Activated naive CD8-positive, alpha-beta T cell treated with anti-CD3 and anti-CD28 coated beads, Interleukin-2, amount 10 ng/mL, durations not matched to agents 7 days and 5 days (primary cell): ENCODE measurements at places on chromosomes 1 and 21. TPM values are rescaled to one million over a fixed set of nuclear protein-coding genes. Genes with fewer than 3 reads are reported as not detected.

DNA sequence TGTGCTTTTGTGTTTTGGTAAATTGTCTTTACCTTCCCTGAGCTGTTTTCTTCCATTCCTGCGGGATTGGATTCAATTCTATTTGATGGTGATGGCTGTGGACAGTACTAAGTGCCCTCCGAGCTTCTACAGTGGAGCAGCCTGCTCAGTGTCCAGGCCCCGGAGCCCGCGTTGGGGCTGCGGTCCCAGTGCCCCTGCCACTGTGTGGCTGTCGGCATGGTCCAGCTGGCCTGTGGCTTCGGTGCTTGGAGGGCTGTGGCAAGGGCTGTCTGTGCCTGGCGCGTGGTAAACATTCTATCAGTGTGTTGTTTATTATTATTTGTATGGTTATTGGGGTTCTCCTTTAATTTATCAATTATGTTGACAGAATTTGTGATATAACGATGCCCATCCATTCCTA is 109.1 kb upstream of the COL6A1 start:
- H3K27ac ChIP-seq: no peak overlapping the region
- peaks cover 8% of the 10 kb centered on the region for H3K27me3 ChIP-seq
- no peak overlapping the region for H3K4me3 ChIP-seq
- DNase-seq: peak; percentile 10
- no peaks in the 10 kb centered on the region for H3K4me1 ChIP-seq

GRCh38 chr1:214067397-214067796 is 79.6 kb downstream of the PROX1 start:
- H3K27me3 ChIP-seq: no peaks in the 10 kb centered on the region
- H3K36me3 ChIP-seq: no peaks in the 10 kb centered on the region
- H3K4me1 ChIP-seq: no peaks in the 10 kb centered on the region

- no peak for DNase-seq
- no peak overlapping the region for H3K4me3 ChIP-seq
- no peaks in the 10 kb centered on the region for H3K27me3 ChIP-seq
- H3K4me1 ChIP-seq: no peaks in the 10 kb centered on the region
- H3K36me3 ChIP-seq: no peaks in the 10 kb centered on the region
Observed at GRCh38 chr1:208868554-208868953, 624.4 kb upstream of the PLXNA2 start.

DNA sequence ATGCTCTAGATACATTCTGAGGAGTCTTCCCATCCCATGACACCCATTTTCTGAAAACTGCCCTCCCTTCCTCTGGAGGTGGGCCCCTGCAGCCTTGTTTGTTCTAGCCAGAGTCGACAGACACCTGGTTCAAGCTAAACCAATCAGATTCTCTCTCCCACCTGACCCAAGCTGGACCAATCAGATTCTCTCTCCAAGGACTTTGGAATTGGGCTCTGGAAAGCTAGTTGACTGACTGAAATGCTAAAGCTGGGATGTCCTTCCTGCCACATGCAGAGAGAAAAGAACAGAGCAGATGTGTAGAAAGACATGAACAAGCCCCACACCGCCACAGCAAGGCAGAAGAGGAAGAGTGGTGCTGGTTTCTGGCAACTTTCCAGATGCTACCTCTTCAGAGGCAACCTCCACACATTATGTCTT is 24.6 kb downstream of the ASAP3 start:
- no peak overlapping the region for H3K4me3 ChIP-seq
- no peak for DNase-seq
- H3K27ac ChIP-seq: no peak overlapping the region
- H3K4me1 ChIP-seq: peaks cover 6% of the 10 kb centered on the region

DNA sequence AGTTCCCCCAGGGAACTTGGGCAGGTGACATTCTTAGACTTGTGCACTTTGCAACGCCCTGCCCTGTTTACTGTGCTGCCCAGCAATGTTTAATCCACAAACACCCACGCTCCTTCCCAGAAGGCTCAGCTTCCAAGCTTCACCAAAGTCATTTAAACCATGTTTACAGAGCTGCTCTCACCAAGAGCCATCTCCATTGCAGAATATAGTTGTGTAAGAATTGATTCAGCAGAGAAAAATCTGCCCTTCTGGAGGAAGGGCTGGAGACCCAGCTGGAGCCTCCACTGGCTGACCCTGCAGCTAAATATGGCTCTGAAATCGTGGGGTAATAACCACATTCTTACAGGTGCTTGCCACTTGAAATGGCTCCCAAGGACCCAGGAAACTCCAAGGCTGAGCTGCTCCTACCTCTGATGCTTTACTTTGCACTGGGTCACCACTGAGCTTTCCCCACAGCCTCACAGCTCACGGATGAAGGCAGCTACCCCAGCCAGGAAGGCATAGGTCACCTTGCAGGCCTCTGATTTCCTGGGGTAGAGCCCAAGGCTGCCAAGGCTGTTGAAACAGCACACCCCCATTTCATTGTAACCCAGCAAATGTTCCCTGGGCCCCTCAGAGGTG is 8.7 kb downstream of the CAPN2 start:
- H3K27ac ChIP-seq: peak overlapping the region; percentile 44
- DNase-seq: no peak
- H3K4me3 ChIP-seq: no peak overlapping the region
- H3K4me1 ChIP-seq: peaks cover 55% of the 10 kb centered on the region
- H3K36me3 ChIP-seq: peaks cover 39% of the 10 kb centered on the region
- no peaks in the 10 kb centered on the region for H3K27me3 ChIP-seq

- H3K4me1 ChIP-seq: no peaks in the 10 kb centered on the region
- no peak for DNase-seq
- H3K27ac ChIP-seq: no peak overlapping the region
- H3K36me3 ChIP-seq: no peaks in the 10 kb centered on the region
Observed at GRCh38 chr1:208161005-208161404, 83.2 kb downstream of the PLXNA2 start.

DNA sequence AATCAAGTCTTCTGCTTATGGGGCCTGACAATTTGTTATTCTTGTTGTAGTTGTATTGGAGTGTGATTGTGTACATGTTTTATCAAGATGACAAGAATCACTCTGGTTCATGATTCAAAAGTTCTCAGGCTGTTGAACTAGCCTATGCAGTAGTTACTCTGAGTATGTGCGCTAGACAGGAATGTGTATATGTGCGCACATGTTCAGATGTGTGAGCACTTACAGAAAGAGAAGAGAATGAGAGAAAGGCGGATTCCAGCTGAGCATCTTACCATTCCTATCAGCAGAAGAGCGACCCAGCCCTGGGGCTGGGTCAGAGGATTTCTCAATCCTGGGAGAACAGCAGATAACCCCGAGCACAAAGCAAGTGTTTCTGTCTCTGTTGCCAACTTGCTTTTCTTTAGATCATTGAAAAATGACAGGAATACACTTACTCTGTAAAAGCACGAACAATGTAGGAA is 110.8 kb upstream of the HOOK1 start:
- DNase-seq: no peak
- H3K4me1 ChIP-seq: peaks cover 5% of the 10 kb centered on the region
- no peak overlapping the region for H3K27ac ChIP-seq
- H3K4me3 ChIP-seq: no peak overlapping the region
- peaks cover 3% of the 10 kb centered on the region for H3K27me3 ChIP-seq

- no peaks in the 10 kb centered on the region for H3K27me3 ChIP-seq
- DNase-seq: no peak
- no peak overlapping the region for H3K27ac ChIP-seq
- peaks cover 68% of the 10 kb centered on the region for H3K36me3 ChIP-seq
- H3K4me3 ChIP-seq: no peak overlapping the region
Observed at GRCh38 chr1:100982793-100983192, 42.8 kb downstream of the DPH5 start.

DNA sequence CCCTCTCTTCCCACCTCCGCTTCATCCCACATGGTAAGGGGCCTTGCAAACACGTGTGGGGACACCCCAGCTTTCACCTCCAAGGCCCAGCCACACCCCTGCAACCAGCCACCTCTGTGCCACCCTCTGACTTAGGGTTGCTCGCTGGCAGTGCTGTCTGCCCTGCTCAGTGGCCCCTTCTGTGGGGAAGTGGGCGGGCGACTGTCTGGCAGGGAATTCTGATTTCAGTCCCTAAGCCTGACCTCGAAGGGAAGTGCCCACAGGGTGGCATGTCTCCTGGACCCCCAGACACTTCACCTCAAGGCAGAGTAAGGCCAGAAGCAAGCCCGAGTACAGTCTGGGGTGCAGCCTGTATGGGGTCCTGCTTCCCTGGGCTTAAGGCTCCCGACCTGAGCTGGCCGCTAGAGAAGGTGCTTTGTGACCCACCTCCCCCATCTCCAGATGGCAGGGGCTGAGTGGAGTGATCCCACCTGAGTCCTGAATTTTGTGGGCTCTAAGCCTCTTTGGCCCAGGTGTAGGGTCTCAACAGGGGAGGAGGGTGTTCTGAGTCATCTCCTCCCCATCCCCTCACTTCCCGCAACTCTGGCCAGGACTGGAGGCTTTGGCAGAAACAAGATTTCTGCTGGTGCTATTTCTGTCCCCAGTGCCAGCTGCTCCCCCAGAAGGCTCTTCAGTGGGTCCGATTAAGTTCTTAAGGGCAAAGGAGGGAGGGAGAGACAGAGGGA is 7.0 kb downstream of the RD3 start:
- no peak overlapping the region for H3K4me3 ChIP-seq
- DNase-seq: no peak
- H3K36me3 ChIP-seq: no peaks in the 10 kb centered on the region

DNA sequence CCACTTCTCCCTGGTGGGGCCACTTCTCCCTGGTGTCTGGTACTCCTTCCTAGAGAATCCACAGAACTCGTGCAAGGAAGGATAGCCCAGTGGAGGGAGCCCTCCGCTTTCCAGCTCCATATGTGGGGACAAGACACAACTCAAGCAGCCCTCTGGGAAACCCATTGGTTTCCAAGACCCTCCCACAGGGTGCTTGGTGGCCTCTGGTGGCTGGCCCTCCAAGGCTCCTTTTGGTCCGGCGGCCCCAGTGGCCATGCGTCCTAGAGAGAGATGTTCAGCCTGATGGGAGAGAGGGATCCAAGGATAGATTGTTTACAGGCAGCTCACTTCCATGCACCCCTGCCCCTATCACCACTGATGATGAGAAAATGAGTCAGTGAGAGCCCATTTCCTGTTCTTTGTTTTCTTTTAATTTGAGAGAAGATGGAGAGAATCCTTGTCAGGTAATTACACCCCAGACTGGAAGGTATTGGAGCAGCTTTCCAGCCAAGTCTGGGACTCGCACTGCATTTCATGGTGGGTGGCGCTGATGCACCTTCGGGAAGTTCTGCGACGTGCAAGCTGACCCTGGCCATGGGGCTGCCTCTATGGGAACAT is 486.2 kb upstream of the VAMP3 start:
- H3K4me3 ChIP-seq: no peak overlapping the region
- H3K27ac ChIP-seq: no peak overlapping the region
- peaks cover 7% of the 10 kb centered on the region for H3K27me3 ChIP-seq
- peaks cover 2% of the 10 kb centered on the region for H3K4me1 ChIP-seq
- no peaks in the 10 kb centered on the region for H3K36me3 ChIP-seq

- no peak for DNase-seq
- peaks cover 3% of the 10 kb centered on the region for H3K4me1 ChIP-seq
- H3K27me3 ChIP-seq: peaks cover 5% of the 10 kb centered on the region
- H3K36me3 ChIP-seq: no peaks in the 10 kb centered on the region
Observed at GRCh38 chr1:203913073-203913521, 51.7 kb downstream of the SNRPE start.

DNA sequence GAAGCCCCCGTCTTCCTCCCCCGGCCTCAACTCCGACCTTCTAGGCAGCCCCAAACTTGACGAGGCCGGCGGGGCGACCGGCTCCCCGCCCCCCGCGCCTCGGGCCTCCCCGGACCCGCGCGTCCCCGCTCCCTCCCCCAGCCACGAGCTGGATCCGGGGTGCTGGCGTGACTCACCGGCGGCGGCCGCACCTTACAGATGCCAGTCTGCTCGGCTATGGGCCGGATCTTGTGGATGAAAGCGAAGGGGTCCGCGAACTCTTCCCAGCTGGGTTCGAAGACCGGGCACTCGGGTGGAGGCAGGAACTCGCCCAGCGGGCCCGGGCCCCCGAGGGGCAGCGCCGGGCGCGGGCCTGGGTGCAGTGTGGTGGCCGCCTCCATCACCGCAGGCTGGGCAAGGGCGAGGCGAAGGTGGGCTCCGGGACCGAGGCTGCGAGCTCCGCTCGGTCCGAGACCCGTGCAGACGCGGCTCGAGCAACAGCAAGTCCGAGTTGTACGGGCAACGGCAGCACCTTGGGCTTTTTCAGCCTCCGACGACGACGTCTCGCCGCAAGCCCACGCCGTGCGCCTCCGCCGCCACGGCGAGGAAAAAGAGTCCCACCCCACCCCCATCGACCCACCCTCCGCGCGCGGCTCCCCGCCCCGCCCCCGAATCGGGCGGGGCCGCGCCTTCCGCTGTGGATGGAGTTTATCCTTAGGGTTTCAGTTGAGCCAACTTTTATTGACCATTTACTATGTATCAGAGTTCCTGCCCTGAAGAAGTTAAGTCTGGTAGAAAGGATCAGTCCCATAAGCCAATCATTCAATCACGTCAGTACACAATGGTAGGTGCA is at the start of gene KDM5B:
Gene KDM5B, minus strand, starts transcription at position 496 of the 832 bp plus-strand sequence. Its CDS starts 116 bp downstream, at position 380.
- peak; percentile 75 for DNase-seq
- H3K27me3 ChIP-seq: peaks cover 15% of the 10 kb centered on the region
- peak within 1 kb of the TSS; percentile 70 for H3K27ac ChIP-seq
- H3K36me3 ChIP-seq: peaks cover 3% of the 10 kb centered on the region

GRCh38 chr1:224070521-224070920 is 43.4 kb upstream of the FBXO28 start:
- no peak overlapping the region for H3K4me3 ChIP-seq
- no peak for DNase-seq
- H3K27me3 ChIP-seq: peaks cover 14% of the 10 kb centered on the region

- no peak overlapping the region for H3K4me3 ChIP-seq
- no peak overlapping the region for H3K27ac ChIP-seq
- H3K36me3 ChIP-seq: no peaks in the 10 kb centered on the region
Observed at GRCh38 chr1:17280436-17280835, 27.6 kb upstream of the PADI4 start.

DNA sequence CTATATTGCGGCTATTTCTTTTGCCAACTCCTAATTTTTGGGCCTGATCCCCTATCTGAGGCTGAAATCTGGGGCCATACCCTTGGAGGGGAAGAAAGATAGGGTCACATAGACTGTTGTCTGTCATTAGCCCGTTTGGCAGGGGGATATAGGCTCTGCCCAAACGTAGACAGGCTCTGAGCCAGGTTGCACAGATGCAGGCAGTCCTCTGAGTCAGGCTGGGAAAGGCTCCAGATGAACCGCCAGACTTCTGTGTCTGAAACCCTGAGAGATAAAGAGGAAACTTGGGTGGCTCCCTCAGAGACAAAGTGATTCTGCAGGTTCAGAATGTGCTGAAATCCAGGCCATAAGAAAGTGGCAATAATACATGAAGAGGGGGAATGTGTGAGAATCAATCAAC is 4.0 kb upstream of the CAP1 start:
- H3K27ac ChIP-seq: no peak overlapping the region
- H3K36me3 ChIP-seq: peaks cover 13% of the 10 kb centered on the region
- DNase-seq: no peak
- no peak overlapping the region for H3K4me3 ChIP-seq
- peaks cover 46% of the 10 kb centered on the region for H3K4me1 ChIP-seq
- no peaks in the 10 kb centered on the region for H3K27me3 ChIP-seq

Gene RNF186
- not detected for total RNA-seq

Gene SPRR2E
- not detected for total RNA-seq

Gene KRTAP21-2
- total RNA-seq: not detected

Gene TTC39A
- not detected for total RNA-seq

Gene FCRL1
- not detected for total RNA-seq

Gene PRELP
- not detected for total RNA-seq

Gene LRRC7
- not detected for total RNA-seq

Gene SLC9C2
- total RNA-seq: not detected

Gene NTMT2
- total RNA-seq: not detected

Gene CYYR1
- not detected for total RNA-seq
